DND-41 (cell line): ENCODE measurements at places on chromosomes 13 and 19.
A peak's percentile ranks its signal among the peaks of the same experiment; 100 is the strongest.

DNA sequence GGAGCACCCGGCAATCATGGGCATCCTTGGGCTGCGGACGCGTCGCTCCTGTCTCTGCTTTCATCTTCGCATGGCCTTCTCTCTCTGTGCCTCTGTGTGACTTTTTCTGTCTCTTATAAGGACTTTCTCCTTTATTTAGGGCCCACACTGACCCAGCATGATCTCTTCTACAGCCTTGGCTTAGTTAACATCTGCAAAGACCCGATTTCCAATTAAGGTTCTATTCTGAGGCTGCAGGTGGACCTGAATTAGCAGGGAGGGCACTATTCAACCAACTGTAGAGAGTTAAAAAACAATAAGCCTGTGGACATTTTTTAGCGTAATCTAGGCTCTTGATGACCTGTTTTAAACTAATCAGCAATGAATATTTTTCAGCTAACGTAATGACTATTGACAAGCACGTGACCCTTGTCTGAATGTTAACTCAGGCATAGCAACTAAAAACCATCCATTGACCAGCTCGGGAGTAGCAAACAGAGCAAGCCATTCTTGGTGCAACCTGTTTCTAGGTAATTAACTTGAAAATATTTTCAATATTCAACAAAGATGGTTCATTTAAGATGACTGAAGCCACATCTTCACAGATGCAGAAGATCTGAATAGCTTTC lies 15.2 kb downstream of the F10 start:
- no peaks in the 10 kb centered on the region for H3K4me1 ChIP-seq
- DNase-seq: no peak
- no peaks in the 10 kb centered on the region for H3K36me3 ChIP-seq
- no peak overlapping the region for H3K4me3 ChIP-seq
- peaks cover 10% of the 10 kb centered on the region for H3K27me3 ChIP-seq

DNA sequence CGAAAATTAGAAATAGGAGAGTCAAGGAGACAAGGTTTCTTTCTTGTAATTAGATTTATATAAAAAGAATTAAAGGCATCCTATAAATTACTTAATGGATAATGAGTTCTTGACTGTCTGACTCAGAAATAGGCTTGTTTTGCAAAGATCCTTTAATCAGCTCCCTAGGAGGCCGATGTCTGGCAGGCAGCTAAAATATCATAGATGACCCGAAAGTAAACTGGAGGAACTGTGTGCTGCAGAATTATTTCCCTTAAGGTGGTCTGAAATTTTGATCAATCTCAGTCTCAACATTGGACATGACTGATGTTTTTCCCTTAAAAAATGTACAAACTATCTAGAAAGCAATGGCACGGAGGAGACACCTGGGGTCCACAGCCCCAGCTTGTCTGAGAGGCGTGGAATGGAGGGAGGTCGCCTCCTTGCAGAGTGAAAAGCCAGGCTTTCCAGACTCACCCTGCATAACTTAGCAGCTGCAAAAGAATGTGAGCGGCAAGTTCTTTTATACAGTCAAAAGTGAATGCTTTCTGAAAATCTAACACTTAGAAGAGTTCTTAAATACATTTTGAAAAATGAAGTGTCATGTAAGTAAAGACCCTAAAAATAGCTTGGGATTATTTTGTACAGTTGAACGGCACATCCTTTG lies 44.8 kb downstream of the MBNL2 start:
- no peak overlapping the region for H3K27ac ChIP-seq
- no peaks in the 10 kb centered on the region for H3K27me3 ChIP-seq
- no peaks in the 10 kb centered on the region for H3K36me3 ChIP-seq
- no peak overlapping the region for H3K4me3 ChIP-seq
- no peak for DNase-seq

GRCh38 chr13:107977071-107977574 lies 238.2 kb downstream of the LIG4 start:
- no peaks in the 10 kb centered on the region for H3K36me3 ChIP-seq
- no peak overlapping the region for H3K4me3 ChIP-seq
- H3K27ac ChIP-seq: no peak overlapping the region
- no peaks in the 10 kb centered on the region for H3K27me3 ChIP-seq
- H3K4me1 ChIP-seq: no peaks in the 10 kb centered on the region

DNA sequence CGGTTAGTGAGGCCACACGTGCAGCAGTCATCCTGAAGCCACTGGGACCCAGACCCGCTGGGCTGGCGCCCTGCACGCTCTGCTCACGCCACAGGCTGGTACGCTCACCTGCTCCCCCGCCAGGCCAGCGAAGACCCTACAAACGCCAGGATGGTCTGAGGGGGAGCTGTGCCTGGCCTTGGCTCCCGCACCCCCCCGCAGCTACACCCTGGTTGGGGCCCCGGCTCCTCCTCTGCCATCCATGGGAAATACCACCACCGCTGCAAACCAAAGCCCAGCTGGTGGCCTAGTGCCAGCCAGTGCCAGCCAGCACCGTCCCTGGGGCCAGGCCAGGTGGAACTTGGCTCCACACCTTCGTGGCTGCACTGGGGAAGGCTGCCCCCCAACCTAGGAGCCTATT lies 23.3 kb upstream of the CACTIN start:
- no peak overlapping the region for H3K4me3 ChIP-seq
- H3K27me3 ChIP-seq: no peaks in the 10 kb centered on the region
- no peak overlapping the region for H3K27ac ChIP-seq
- no peak for DNase-seq
- no peaks in the 10 kb centered on the region for H3K4me1 ChIP-seq

DNA sequence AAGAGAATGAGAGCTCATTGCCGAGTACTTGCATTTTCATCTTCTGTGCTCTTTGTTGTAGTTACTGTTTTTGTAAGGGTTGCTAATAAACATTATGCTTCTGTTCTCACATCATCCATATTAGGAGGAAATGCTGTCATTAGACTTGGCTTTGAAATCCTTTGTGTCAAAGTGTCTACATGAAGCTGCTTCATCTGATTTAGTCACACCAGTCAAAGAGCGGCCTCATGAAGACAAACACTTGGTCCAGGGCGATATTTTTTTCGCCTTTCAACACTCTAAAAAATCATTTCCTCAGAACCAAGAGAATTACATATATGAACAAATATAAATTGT lies 105.0 kb downstream of the SPRY2 start:
- H3K27ac ChIP-seq: no peak overlapping the region
- H3K27me3 ChIP-seq: no peaks in the 10 kb centered on the region
- H3K4me1 ChIP-seq: no peaks in the 10 kb centered on the region
- DNase-seq: no peak
- H3K36me3 ChIP-seq: no peaks in the 10 kb centered on the region

GRCh38 chr19:51664997-51665396 lies 18.4 kb upstream of the SIGLEC14 start:
- no peak for DNase-seq
- no peaks in the 10 kb centered on the region for H3K36me3 ChIP-seq
- no peak overlapping the region for H3K27ac ChIP-seq
- no peaks in the 10 kb centered on the region for H3K4me1 ChIP-seq

GRCh38 chr19:15332311-15332996 lies at the start of gene BRD4:
Gene BRD4 (minus strand): TSS chr19:15332539. CDS start chr19:15273099, 59,440 bp downstream.
- peak; percentile 81 for DNase-seq
- no peaks in the 10 kb centered on the region for H3K27me3 ChIP-seq
- H3K36me3 ChIP-seq: peaks cover 19% of the 10 kb centered on the region
- peak within 1 kb of the TSS; percentile 93 for H3K27ac ChIP-seq

- H3K27me3 ChIP-seq: no peaks in the 10 kb centered on the region
- H3K36me3 ChIP-seq: peaks cover 48% of the 10 kb centered on the region
- no peak overlapping the region for H3K4me3 ChIP-seq
- no peak overlapping the region for H3K27ac ChIP-seq
Observed at GRCh38 chr19:13929340-13929739, 8.9 kb downstream of the PODNL1 start.

DNA sequence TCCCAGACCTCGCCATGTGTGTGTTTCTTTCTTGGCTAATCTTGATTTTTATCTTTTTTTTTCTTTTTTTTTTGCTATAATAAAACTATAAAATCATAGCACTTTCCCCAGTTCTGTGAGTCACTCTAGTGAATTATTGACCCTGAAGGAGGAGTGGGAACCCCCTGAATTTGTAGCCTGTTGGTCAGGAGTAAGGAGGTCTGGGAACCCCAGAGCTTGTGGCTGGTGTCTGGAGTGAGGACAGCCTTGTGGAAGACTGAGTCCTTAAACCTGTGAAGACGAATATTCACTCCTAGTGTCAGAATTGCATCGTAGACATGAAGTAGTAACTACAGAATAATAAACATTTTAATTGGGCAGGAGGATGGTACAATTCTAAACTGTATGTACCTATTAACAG lies 7.4 kb downstream of the EID2B start:
- H3K27ac ChIP-seq: no peak overlapping the region
- no peaks in the 10 kb centered on the region for H3K27me3 ChIP-seq
- 0 out of 2 replicates have a peak, but pooled peaks cover 3% of the 10 kb centered on the region for H3K4me1 ChIP-seq
- no peak for DNase-seq
- H3K36me3 ChIP-seq: no peaks in the 10 kb centered on the region

GRCh38 chr13:63337921-63338320 lies 1922.3 kb upstream of the PCDH20 start:
- peaks cover 28% of the 10 kb centered on the region for H3K4me1 ChIP-seq
- H3K36me3 ChIP-seq: no peaks in the 10 kb centered on the region
- no peak overlapping the region for H3K4me3 ChIP-seq

DNA sequence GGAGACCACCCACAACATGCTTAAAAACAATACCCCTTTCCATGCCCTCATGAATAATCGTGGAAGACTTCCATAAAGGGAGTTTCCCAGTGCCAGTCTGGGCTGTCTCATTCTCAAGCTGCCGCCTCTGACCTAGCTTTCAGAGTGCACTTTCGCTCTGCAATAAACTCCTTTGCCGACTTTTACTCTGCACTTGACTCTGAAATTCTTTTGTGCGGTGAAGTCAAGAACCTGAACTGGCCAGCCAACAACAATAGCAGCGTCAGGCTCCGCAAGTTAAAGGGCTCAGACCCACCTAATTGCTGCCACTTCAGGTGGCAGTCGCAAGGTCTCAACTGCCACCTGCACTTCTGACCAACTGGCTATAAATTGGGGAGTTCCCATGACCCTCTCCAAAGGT lies 10.3 kb upstream of the LEUTX start:
- H3K27ac ChIP-seq: no peak overlapping the region
- H3K4me3 ChIP-seq: no peak overlapping the region
- H3K27me3 ChIP-seq: peaks cover 9% of the 10 kb centered on the region
- no peaks in the 10 kb centered on the region for H3K4me1 ChIP-seq
- H3K36me3 ChIP-seq: no peaks in the 10 kb centered on the region

DNA sequence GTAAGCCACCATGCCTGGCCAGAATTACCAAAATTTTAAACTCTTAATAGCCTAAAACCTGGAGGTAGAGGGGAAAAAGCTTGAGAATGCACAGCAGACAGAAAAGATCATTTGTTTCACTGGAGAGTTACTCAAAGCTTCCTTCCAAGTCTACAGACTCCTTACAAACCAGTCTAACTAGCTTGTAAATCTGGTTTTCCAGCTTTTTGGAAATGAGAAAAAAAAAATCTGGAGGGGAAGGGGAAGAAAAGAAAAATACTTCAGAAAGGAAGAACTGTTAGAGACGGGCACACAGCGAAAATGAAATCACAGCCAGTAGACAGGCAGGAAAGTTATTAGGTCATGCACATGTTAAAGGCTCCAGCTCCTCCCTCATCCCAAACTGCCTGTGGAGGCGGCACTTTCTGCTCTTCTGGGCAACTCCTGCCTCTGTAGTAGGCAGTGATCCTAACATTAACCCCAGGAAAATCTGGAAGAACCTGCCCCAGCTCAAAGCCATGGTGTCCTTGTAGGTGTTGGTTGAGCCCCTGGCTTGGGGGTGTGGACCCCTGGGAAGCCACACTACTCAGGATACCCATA lies 17.3 kb downstream of the PARP4 start:
- no peaks in the 10 kb centered on the region for H3K4me1 ChIP-seq
- no peak for DNase-seq
- no peak overlapping the region for H3K4me3 ChIP-seq
- H3K27me3 ChIP-seq: no peaks in the 10 kb centered on the region

GRCh38 chr13:23991119-23991518 lies 93.8 kb upstream of the C1QTNF9B start:
- no peaks in the 10 kb centered on the region for H3K36me3 ChIP-seq
- no peaks in the 10 kb centered on the region for H3K4me1 ChIP-seq
- no peak overlapping the region for H3K27ac ChIP-seq
- DNase-seq: no peak
- H3K4me3 ChIP-seq: no peak overlapping the region

GRCh38 chr13:75442736-75443234 lies 39.2 kb downstream of the TBC1D4 start:
- no peaks in the 10 kb centered on the region for H3K36me3 ChIP-seq
- H3K4me1 ChIP-seq: no peaks in the 10 kb centered on the region
- no peak overlapping the region for H3K27ac ChIP-seq
- no peak overlapping the region for H3K4me3 ChIP-seq
- no peaks in the 10 kb centered on the region for H3K27me3 ChIP-seq

GRCh38 chr19:42268142-42268703 lies 829 bp upstream of the CIC start:
- peaks cover 24% of the 10 kb centered on the region for H3K4me1 ChIP-seq
- peak overlapping the region; percentile 34; the same call in 1 of the 2 replicates for H3K4me3 ChIP-seq
- H3K27ac ChIP-seq: peak overlapping the region; percentile 98
- H3K36me3 ChIP-seq: peaks cover 21% of the 10 kb centered on the region
- DNase-seq: peak; percentile 100
- no peaks in the 10 kb centered on the region for H3K27me3 ChIP-seq
